ENCODE measurements at places on chromosomes 5 and 9.

DNA sequence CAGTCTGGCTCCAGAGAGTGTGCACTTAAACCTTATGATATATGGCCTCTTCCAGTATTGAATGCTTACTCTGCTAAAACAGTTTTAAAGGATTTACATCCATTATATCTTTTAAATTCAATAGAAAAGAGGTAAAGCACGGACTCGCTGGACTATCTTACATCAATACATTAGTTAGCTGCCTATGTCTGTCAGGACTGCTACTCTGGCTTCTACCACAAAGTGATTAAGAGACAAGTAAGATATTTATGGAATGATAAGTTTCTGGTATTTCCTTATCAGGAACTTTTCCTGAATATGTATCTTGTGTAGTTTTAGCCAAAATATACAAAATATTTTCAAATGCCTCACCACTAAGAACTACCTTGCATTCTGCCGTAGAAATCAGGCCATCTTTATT, 295.1 kb downstream of the ISL1 start:
- no peak for DNase-seq

DNA sequence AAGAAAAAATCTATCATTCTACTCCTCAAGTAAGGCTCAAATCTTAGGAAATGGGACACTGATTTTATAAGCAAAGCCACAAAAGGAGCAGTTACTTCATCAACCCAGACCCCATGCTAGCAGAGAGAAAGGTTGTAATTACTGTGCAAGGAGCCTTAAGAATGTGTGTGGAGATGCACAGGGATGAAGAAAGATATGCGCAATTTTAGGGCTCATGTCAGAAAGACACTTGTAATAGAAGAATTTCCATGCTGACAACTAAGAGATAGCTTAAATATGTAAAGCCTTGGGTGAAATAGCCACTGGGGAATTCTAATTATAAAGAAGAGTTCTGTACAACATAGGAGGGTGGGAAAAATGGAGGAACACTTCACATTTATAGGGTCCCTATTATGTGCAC, 141.8 kb downstream of the CRB2 start:
- no peak for DNase-seq

DNA sequence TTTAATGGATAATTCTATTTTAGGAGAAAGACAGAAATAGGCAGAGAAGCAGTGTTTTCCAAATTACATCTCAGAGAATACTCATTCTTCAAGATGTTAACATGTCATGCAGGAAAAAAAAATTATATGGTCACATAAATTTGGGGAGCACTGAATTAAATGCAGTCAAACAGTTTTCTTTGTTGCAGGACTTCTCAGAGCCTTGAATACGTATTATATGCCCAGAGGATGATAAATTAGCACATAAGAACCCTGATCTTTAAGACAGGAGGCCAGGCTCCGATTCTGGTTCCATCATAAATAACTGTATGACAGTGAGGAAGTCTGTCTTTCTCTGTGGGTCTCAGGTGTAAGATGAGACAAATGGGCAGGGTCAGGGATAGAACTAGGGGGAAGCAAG, 41.4 kb downstream of the FAT2 start:
- DNase-seq, result no peak

DNA sequence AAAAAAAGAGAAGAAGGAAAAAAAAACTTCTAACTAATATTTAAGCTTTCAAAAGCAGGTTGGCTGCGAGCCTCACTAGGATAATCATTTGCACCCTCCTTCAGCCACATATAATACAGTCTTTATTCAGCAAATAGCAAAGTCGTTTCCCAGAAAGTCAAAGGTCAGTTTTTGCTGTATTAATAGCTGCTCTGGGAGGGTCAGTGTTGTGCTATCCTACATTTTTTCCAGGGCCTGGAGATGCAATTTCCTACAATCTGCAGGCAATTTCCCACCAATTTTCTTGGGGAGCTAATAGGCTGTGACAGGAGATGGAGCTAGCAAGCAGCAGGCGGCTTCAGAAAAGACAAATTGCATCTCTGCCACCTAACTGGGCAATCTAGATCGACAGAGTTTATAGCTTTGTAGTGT, 136.8 kb downstream of the TLE1 start:
- no peak for DNase-seq

- no peak for DNase-seq
These were observed 329.6 kb upstream of the ARRDC3 start for GRCh38 chr5:91712718-91713117.

DNA sequence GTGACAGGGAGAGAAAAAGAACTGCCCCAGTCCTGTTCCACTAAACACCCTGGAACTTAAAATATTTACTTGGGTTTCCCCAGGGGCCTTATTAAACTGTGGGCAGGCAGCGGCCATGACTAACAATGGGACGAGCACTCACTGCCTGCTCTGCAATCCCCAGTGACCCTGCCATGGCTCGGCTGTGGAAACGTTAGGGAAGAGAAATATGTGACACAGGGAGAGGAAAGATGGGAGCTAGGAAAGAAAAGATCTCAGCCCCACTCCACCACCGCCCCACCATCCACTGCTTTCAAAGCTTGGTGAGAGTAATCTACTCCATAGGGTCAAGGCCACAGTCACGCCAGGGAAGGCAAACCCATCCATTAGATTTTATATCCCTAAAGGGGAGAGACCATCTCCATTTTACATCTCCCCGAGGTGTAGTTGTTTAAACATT, 117.6 kb downstream of the EFNA5 start:
- DNase-seq, result no peak

DNA sequence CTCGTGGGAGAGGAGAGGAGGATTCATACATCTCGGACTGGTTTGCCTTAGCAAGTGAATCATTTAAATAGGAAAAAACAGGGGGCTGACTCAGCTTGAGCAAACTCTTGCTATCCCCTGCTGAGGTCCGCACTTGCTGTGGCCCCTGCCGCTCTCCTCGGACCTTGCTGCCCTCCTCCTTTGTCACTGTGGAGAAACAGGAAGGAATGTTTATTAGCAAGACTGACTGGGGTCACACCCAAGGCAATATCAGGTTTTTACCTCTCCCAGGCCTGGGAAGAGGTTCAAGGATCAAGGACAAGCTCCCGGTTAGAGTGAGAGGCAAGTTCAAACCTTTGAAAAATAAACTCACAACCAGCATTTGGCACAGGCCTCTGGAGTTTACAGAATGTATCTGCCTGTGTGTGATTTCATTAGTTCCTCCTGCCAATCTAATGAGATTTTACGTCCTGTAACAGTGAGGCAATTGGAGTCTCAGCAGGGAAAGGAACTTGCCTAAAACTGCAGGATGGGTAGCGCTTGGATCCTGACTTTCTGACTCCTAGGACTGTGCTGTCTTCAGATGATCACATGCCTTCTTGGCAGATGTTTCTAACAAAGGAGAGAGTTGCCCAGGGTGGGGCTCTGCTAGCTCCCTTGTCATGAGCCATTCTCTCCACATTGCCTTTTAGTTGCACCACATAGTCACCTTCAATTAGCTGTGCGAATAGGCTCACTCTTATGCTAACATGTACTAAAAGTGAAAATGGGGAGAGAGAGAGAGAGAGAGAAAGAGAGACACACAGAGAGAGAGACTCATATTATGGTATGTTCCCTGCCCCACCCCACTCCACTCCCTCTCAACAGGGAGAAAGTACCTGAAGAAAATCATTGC, 108.6 kb upstream of the CDKN2B start:
- no peak for DNase-seq

DNA sequence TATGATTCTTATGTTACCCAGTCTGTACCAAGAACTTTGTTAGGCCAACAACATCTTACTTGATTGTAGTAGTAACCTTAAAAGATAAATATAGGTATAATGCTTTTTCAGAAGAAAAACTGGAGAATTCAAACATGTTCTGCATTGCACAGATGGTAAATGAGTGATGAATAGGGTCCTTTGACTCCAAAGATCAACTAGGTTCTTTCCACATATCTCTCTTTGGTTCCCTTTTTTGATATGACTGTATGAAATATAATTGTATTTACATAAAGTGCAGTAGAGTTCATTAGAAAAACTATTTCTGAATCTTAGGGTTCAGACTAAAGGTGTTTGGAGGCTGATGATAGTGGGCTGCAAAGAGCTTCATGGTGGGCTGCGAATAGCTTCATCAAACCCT, 150.5 kb upstream of the CDKN2B start:
- DNase-seq, result no peak

DNA sequence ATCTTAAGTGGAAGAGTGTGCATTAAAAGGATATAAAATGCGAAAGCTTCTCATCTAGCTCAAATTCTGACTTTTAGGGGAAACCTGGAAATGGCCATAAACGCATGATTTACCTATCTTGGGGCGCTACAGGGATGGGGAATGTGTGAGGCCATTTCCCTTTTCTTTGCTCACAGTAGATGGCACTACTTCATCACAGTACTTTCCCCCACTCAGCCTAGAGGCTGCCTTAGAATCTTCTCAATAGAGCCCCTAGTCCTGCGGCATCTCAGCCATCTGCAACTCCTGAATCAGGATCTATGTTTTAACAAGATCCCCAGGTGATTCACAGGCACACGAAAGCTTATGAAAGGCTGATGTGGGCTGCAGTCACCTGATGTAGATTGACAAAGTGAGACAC, 110.8 kb downstream of the LHFPL2 start:
- no peak for DNase-seq

- no peak for DNase-seq
These were observed 92.4 kb downstream of the NFIB start for GRCh38 chr9:14221558-14221957.

- no peak for DNase-seq
These were observed 38.5 kb downstream of the CYSTM1 start for GRCh38 chr5:140213370-140213983.

DNA sequence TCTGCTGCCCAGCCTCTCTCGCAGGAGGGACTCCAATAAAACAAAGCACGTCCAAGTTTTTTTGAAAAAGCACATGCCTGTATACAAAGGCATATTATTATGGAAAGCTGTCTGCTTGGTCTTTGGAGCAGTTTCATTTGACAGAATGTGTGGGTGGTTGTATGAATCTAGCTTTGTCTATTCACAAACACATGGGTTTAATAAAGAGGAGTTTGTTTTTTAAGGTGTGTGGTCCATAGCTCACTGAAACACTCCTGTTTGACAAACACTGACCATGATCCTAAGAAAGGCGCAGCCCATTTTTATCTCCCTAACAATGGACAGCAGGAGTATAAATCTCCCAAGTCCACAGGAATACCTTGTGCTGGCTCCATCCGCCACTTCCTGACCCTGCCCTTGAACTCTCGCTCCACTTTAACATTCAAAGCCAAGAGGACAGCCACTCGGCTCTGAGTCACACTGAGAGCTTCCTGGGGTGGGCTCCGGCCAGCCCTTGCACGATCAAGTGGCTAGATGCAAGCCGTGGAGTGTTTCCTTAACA, 371.9 kb downstream of the EBF1 start:
- no peak for DNase-seq

DNA sequence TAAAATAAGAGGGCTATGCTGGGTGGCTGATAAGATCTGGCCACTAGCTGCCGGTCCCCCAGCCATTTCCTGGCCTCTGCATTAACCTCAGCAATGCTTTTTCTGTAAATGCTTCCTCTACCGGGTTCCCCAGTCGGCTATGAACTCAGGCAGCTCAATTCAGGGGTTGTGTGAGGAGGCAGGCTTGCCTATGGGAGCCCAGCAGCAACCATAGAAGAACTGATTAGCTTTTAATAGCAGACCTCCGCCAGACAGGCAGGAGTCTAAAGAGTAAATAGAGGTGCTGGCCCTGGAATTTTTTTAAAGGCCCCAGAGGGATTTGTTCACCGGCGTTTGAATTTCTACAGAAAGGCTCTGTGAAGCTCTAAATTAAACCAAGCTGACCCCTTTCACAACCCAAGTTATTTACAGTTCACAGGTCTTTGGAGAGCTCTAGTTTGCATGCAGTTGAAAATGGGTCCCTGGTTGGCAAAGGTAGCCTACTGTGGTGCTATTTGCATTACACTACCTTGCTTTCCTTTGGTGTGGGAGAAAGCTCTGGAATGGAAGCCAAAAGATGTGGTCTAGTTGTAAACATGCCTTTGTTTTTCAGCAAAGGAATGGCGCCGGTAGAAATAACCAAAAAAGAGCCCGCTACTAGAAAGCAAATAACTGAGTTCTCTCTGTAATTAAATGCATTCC, 289.7 kb upstream of the SEMA6A start:
- DNase-seq, result no peak

- no peak for DNase-seq
These were observed 141.4 kb downstream of the MED10 start for GRCh38 chr5:6236858-6237481.

DNA sequence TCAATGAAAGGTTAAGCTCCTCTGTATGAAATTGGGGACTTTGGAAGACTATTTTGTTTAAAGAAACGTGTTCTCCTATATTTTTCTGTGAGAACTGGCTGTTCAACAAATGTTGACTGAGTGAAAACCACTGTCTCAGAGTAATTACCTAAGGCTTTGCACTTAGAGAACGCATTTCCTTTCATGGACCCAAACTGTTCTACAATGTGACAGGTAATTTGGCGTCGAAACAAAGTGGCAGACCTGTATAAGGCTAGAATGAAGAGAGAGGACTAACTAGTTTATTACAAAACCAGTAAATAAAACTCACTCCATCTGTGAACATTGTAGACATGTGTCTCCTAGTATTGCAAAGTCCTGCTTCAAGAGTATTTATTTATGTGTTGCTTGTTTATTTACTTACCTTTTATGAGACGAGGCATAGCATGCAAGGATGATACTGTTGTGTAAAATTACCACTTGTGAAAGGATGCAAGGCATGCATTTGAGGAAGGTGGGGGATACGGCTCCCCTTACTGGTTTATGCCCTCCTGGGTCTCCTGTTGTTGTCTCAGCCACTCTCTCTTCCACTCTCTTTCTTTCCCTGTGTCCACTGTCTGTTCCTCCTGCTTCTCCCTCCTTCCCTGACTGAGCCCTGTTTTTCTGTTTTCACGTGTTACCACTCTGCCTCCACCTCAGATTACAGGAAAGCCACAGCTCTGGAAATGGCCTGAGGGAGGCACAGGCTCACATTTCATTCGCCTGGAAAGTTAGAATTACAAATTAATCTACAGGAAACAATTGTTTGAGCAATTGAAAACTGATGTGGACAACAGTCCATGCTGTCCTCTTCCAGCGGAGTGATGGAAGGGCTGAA, 444.0 kb upstream of the ZNF608 start:
- no peak for DNase-seq

GRCh38 chr5:119070578-119070827, 384 bp upstream of the DMXL1 start:
- DNase-seq, result peak; percentile 58

DNA sequence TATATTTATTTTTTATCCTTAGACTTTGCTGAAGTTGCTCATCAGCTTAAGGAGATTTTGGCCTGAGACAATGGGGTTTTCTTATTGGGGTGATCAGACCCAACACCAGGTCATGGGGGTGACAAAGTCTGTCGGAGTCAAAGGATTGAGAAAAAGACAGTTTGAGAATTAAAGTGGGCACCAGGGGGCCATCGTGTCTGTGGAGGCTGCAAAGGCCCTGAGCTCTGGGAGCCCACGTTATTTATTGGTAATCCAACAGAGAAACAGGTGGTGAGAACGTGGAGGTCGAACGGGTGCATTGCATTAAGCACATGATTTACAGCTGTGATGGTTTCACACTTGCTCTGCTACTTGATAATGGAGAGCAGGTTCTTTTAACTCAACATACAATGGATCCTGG, 102.5 kb upstream of the CDH10 start:
- no peak for DNase-seq

GRCh38 chr5:10866913-10867312, 105.9 kb upstream of the DAP start:
- DNase-seq, result no peak

- DNase-seq, result no peak
These were observed 340.3 kb downstream of the CWC27 start for GRCh38 chr5:65108786-65109743.

- no peak for DNase-seq
These were observed 81.3 kb downstream of the TNC start for GRCh38 chr9:115036691-115037090.
